Amygdala (tissue), 56 donors: ENCODE measurements at places on chromosomes 2 and 18.

- no peak for DNase-seq
Measured at GRCh38 chr18:45402485-45403056, 212.7 kb upstream of the SLC14A2 start.

- DNase-seq: no peak
Measured at GRCh38 chr2:50615291-50615690, 416.6 kb downstream of the NRXN1 start.

DNA sequence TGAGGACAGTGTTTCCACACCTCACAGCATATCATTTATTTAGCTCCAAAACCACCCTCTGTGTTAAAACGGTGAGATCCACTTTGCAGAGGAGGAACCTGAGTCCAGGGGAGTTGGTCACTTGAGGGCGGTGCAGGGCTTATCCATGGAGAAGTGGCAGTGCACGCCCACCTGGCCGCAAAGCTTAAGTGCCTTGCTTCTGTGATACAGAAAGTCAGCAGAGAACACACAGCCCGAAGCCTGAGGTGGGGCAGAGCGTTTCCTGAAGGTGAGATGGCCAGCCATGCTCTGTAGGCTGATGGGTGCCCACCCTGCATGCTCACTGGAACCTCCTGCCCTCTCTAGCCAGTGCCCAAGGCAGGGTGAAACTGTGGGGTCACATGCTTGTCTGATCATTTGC, 87.3 kb downstream of the SH3RF3 start:
- DNase-seq: no peak

GRCh38 chr2:74528600-74529356, 728 bp downstream of the AUP1 start:
- DNase-seq: no peak

GRCh38 chr2:120552800-120553481, 182.7 kb upstream of the GLI2 start:
- DNase-seq: peak; percentile 55
